ENCODE measurements at places on chromosomes 7 and 10.

DNA sequence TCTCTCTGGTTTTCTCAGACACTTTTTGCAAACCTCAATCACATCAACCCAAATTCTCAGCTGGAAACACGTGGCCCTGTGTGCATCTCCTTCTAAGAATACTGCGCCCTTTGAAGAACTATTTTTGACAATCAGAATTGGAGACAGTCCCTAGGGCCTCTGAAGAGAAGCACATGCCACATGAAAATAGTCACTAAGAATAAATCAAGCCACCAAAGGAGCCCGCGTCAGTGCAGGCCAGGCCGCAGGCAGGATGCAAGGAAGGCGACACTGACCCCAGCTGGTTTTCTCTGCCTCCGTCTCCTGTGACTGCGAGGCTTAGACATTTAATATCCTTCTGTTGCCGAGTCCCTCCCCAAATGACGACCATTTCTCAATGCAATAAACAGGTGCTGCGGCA is 88.0 kb upstream of the ADAM12 start:
- no peak for DNase-seq

GRCh38 chr7:111931016-111931517 is 275.1 kb downstream of the DOCK4 start:
- DNase-seq: peak; percentile 23

DNA sequence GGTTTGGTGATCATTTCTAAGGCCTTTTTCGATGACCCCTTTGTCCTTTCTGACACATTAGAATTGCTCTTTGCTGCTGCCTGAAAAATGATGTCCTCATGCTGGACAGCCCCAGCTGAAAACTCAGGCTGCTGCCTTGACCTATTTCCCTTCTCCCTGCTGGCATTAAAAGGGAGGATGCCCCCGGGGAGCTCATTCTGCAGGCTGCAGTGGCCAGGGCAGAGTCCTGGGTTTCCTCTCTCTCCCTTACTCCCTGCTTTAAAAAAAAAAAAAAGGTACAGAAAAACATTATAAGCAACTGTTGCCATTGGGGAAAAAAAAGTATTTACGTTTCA is 35.4 kb downstream of the LRRC4 start:
- DNase-seq: no peak

DNA sequence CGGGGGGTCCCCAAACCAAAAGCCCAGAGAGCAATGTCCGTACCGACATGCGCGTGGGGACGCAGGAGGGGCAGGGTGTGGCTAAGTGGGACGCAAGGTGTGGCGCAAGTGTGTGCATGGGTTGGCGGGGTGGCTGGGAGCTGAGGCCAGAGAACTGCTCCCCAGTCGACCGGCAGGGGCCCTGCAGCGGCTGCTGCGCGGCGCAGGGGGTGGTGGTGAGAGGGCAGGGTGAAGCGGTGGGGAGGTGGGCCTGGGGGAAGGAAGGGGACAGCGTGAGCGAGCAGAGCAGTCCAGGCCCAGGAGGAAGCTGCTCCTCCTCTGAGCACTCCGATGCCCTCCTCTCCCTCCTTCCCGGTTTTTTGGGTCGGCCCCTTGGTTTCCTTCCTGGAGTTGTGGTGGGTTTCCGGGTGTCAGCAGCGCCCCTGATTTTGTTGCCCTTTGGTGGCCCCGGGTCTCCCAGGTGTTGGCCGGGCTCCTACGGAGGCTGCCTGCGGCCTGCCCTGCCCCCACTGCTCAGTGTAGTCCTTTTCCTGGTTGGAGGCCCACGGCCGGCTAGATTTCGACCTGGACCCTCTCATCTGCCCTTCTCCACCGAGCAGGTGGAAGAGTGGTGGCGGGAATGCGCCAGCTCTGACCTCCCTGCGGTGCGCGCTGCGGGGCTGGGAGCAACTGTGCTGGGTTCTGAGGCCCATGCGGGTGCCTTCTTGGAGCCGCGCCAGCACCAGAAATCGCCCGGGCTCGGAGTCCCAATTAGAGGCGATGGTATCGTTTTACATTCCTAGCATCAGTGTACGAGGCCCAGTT is 40.5 kb upstream of the COMTD1 start:
- no peak for DNase-seq

DNA sequence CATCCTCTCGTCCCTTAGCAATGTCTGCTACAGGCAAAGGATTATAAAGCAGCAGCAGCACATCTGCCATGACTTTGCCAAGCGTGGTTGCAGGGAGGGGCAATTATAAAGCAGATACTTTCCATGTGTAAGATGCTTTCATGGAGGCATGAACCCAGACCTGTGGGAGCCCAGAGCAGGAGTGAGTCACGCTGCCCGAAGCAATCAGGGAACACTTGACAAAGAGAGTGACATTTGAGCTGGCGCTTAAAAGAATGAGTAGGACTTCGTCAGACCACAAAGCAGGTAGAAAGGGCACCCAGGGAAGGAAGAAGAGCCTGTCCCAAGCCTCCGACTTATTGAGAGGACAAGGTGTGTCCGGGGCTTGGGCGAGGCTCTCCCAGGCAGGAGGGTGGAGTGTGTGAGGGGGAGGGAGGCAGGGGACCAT is 147.2 kb downstream of the MYOF start:
- DNase-seq: no peak

GRCh38 chr10:58239561-58240169 is 28.0 kb downstream of the IPMK start:
- DNase-seq: peak; percentile 66

GRCh38 chr10:119479532-119479931 is 63.0 kb downstream of the RGS10 start:
- DNase-seq: no peak

- no peak for DNase-seq
Observed at GRCh38 chr7:18461785-18462467, 33.6 kb upstream of the HDAC9 start.

- no peak for DNase-seq
Observed at GRCh38 chr7:27212497-27213432, 12.9 kb upstream of the HOXA13 start.

GRCh38 chr7:120794106-120794729 is 63.7 kb downstream of the TSPAN12 start:
- peak; percentile 6 for DNase-seq

GRCh38 chr10:130481076-130481930 is 345.1 kb downstream of the GLRX3 start:
- DNase-seq: no peak

DNA sequence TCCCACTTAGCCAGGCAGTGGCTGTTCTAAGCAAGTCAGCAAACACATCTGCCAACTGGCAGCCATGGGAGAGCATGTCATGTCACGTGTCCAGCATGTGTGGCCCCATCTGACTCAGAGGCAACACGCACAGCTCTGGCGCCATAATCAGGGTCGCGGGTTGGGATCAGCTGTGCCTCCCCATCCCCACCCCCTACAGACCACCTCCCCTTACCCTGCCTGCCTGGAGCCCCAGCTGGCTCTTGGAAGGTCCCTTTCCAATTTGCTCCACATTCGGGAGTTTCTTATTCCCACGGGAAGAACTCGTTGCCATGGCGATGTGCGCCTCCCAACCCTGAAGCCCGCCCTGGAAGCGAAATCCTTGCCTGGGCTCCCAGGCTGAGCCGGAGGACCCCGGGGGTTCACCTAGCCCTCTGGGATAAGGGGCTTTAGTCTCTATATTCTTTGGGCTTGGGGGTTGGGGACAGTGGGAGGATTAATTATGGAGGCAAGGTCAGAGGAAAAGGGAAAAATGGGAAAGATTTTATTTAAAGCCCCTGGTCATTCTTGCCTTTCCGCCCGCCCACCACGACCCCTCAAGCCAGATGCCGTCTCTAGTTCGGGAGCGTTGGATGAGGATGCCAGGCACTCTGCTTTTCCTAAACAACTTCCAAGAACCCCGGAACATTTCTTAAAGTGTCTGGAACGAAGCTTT is 283.7 kb downstream of the ZEB1 start:
- DNase-seq: peak; percentile 93

- DNase-seq: peak; percentile 29
Observed at GRCh38 chr7:102260856-102261255, 25.8 kb upstream of the SH2B2 start.

DNA sequence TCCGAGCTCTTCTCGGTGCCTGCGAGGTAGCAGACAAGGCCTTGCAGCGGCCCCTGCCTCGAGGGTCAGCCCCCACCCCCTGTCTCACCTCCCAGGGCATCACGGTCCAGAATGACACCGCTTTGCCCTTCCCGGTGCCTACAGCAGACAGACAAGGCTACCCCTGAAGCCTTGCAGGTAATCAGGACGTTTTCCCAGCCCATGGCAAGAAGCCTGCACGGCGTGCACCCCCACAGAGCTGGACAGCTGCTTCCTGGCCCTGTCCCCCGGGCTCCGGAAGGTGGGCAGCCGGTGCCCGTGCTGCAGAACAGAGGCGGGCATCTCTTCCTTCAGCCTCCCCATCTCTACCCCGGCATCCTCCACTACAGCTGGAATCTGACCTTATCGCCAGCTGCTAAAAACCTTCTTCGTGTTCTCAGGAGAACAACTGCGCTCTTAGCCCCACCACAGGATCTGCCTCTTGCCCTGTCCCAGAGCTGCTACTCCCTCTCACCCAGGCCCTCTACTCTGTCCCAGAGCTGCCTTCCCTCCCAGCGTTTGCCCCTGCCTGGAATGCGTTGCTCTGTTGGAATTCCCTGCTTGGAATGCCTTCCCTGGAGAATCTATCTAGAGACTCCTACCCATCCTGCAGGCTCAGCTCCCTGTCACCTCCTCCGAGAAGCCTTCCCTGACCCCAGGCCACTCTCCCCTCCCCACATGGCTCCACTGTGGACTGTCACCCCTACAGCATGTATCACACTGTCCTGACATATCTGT is 4.7 kb downstream of the MYL10 start:
- no peak for DNase-seq

GRCh38 chr7:140659856-140660255 is 12.9 kb upstream of the ADCK2 start:
- peak; percentile 29 for DNase-seq

GRCh38 chr10:24255115-24255880 is 46.4 kb downstream of the KIAA1217 start:
- DNase-seq: no peak

- no peak for DNase-seq
Observed at GRCh38 chr7:4277936-4278335, 404.2 kb upstream of the FOXK1 start.

DNA sequence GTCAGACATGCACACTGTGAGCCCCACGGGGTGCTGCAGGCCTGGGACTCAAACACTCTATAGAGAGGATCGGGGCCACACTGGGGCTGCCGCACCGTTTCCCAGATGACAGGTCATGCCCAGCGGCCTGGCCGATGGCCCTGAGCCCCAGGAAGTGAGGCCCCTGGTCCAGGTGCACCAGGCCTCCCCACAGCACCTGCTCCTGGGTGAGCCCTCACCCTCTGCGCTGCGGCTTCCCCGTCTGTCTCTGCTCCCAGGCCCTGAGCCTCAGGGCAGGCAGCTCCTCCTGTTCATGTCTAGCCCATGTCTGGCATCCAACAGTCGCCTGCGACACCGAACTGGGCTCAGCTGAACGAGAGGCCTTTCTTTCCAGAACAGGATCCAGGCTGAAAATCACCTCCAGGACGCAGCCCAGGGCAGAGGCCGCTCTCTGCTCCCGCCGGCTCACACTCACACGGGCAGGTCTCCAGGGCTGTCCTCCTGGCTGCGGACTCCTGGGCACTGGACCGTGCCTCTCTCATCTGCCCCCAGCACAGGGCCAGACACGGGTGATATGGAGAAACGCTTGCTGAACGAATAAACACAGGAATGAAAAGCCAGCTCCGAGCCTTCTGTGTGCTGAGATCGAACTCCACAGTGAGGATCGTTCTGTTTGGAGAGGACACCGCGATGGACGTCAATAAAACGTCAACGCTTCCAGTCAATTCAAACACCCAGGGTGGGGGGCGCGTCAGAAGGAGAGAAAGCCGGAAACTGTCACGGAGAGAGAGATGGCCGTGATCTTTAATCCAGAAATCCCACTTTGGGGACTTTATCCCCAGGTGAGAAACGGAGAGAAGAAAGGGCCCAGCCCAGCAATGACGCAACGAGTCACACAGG is 202.4 kb downstream of the ELFN1 start:
- DNase-seq: no peak

DNA sequence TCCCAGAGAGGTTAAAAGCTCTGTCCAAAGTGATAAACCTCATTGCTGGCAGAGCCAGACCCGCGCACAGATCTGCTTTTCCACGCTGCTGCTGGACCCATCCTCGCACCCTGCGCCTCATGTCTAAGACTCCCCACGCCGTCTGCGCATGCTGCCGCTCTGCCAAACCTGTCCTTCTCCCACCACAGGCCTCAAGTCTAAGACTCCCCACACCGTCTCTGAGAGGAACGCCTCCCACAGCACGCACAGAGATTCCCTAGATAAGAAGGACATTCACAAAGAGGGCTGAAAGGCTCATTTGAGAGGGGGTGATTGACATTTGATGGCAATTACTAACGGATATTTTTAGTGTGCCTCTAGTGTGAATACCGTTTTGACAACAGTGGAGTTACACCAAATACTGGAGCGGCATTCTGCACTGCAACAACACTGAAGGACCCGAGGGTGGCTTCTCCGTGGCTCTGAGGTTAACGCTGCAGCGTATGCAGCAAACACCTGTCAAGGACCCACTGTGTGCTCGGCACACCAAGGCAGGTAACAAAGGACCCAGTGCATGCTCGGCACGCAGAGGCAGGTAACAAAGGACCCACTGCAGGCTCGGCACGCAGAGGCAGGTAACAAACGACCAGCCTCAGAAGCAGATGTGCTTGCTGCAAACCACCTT is 231.4 kb downstream of the DNAJB6 start:
- DNase-seq: no peak

DNA sequence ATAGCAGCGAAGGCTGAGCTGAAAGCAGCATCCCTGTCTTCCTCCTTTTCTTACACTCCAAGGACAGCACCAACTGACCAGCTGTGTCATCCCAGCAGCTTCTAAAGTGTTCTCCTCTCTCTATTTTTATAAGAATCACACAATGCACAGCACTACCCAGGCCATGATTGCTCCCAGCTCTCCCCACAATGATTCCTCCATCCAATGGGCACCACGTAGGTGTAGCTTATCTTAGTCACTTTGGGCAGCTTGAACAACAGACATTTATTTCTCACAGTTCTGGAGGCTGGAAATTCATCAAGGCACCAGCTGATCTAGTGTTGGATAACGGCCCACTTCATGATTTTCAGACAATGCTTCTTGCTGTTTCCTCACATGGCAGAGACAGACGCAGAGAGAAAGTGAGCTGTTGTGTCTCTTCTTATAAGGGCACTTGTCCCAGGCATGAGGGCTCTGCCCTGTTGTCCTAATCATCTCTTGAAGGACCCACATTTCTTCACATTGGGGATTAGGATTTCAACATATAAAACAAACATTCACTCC is 92.0 kb upstream of the CDC14C start:
- no peak for DNase-seq

DNA sequence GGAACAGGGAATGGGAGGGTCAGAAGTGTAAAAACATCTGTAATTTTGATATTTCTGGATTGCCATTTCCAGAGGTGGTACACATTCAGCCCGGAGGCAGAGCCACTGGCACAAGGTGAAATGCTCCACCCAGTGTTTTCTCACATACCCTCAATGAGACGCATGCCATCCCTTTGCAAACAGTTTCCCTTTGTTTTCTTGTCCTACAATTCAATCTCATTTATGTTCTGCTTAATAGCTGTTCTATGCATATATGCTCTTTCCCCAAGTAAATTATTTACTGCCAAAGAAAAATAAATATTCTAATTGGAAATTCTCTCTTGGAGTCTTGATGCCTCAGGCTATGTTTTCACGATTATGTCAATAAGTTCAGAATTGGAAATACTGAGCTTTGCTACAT is 369.7 kb upstream of the AKR1E2 start:
- no peak for DNase-seq

GRCh38 chr10:21298701-21299100 is 226.8 kb downstream of the SKIDA1 start:
- no peak for DNase-seq

- no peak for DNase-seq
Observed at GRCh38 chr7:2953588-2954407, 89.9 kb downstream of the CARD11 start.

- DNase-seq: no peak
Observed at GRCh38 chr7:44215531-44215930, 14.8 kb downstream of the YKT6 start.

All from fibroblast of mammary gland (primary cell).